Astrocyte of the spinal cord (primary cell): ENCODE measurements at places on chromosomes 11 and 22.
A peak's percentile ranks its signal among the peaks of the same experiment; 100 is the strongest.

DNA sequence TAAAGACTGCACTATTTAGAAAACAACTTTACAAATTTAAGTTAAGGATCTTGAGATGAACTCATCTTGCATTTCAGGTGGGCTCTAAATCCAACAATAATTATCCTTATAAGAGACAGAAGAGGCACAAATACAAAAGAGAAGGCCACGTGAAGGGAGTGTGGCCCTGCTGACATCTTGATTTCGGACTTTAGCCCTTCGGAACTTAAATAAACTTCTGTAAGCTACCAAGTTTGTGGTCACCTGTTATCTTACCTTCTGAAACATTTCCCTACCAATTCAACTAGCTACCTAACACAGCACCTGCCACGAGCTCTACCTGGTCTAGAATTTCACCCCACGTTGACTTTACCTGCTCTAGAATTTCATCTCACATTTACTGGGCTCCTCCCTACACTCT lies 42.9 kb upstream of the ARHGAP32 start:
- no peak for DNase-seq

DNA sequence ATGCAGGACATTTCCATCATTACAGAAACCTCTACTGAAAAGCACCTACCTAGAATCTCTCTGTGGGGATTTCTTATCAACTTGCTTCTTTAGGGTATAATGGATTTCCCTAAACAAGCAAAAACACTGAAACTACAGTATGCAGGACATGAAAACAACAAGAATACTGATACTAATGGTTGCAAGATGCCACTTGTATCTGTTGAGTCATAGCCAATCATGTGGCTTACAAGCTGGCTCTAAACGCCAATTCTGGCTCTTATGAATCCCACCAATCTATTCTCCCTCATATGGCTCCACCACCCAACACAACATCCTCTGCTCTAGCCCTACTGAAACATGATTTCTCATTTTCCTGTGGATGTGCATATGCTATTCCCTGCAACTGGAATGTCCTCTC lies 22.6 kb downstream of the TENM4 start:
- DNase-seq: no peak

DNA sequence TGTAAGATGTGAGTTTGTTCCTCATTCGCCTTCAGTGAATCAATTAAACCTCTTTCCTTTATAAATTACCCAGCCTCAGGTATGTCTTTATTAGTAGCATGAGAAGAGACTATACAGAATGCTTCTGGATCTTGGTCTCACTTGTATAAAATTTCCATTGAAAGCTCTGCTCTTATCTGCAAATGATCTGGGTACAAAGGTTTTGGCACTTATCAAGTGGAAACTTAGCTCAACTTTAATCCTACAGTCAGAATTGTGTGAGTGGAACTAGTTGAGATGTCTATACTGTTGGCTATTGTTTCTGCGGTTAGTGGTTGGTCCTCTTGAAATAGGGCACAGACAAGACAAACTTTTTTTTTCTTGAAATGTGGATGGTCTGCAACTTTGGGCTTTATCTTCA lies 71.2 kb upstream of the CHORDC1 start:
- no peak for DNase-seq

DNA sequence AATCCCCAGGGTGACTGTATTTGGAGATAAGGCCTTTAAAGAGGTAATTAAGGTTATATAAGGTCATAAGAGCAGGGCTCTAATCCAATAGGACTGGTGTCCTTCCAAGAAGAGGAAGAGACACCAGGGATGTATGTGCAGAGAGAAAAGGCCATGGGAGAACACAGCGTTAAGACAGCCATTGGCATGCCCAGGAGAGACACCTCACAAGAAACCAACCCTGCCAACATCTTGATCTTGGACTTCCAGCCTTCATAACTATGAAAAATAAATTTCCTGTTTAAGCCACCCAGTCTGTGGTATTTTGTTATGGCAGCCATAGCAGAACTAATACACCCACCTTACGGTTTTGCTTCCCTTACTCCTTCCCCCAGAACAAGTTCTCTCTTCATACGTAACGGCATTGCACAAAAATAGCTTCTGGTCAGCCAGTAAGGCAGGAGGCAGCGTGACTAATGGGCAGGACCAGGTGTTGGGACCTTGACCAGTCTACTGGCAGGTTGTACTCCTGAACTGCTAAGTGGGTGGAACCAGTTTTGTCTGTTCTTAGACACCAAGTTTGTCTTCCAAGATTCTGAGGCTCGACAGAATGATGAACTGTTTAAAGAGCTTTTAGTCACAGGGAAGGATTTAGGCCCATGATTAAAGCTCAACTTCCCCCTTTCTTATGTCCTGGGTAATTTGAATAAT lies 31.9 kb upstream of the UPB1 start:
- no peak for DNase-seq

- peak; percentile 77 for DNase-seq
Measured at GRCh38 chr11:113730887-113731726, 25.0 kb upstream of the TMPRSS5 start.

DNA sequence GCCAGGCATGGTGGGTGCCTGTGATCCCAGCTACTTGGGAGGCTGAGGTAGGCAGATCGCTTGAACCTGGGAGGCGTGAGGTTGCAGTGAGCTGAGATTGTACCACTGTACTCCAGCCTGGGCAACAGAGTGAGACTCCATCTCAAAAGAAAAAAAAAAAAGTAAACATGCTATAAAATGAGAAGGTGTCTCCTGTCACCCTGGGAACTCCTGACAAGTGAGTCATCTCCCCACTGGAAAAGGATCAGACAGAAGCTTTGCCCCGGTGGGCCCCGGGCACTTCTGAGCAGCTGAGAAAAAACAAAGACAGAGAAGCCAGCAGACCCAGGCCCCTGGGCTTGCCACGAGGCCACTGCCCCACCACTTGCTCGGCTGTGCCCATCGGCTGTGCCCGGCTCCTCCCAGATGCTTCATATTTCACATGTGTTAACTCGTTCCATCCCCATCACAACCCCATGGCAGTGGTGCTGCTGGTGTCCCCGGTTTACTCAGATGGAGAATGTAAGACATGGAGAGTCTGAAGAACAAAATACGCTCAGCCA lies 22.3 kb downstream of the TTLL1 start:
- DNase-seq: peak; percentile 71

- no peak for DNase-seq
Measured at GRCh38 chr11:116693593-116694348, 79.0 kb downstream of the BUD13 start.

- no peak for DNase-seq
Measured at GRCh38 chr11:108154591-108154990, 33.2 kb downstream of the ACAT1 start.

DNA sequence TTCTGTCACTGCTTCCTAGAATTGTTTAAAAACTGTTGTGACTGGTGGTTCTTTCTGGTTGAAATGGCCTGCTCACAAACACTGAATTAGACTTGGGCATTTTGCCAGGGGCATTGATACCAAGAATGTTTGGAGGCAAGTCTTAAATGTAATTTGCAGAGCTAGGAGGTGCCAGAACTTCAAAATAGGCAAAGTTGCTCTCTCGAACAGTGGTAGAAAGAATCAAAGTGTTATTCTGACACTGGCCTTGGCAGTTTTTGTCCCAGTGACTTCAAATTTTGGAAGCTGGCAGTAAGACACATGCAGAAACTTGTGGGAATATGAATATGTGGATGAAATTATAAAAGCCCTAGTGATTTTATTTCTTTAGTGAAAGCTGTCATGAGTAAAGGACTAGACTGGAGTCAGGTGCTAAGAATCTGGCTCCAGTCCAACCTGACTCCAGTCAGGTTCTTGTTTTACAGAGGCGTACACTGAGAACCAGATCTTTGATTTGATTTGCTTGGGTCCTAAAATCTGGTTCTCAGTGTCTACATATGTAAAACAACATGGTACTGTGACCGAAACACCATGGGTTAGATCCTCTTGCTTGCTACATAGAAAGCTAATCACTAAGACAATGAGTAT lies 20.9 kb downstream of the SVIP start:
- no peak for DNase-seq

GRCh38 chr22:40635940-40636379 lies 559 bp downstream of the MRTFA start:
- DNase-seq: no peak

DNA sequence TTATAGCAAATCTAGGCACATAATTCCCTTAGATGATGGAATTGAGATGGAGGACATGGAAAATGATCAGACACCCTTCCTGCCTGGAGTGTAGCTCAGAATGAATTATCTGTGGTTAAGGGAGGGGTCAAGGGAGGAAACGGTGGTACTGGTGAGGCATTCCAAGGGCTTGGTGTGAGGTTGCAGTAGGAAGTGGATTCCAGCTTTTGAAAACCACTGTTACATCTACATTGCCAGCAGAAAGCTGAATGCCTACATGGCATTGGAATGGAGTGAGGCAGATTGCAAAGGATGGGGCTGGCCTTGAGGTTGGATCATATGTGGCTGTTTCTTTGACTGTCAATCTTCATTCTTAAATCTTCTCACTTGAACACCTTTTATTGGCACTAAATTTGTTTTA lies 684.4 kb downstream of the NTM start:
- DNase-seq: peak; percentile 90

GRCh38 chr22:30488121-30488520 lies 16.3 kb upstream of the SEC14L3 start:
- no peak for DNase-seq

DNA sequence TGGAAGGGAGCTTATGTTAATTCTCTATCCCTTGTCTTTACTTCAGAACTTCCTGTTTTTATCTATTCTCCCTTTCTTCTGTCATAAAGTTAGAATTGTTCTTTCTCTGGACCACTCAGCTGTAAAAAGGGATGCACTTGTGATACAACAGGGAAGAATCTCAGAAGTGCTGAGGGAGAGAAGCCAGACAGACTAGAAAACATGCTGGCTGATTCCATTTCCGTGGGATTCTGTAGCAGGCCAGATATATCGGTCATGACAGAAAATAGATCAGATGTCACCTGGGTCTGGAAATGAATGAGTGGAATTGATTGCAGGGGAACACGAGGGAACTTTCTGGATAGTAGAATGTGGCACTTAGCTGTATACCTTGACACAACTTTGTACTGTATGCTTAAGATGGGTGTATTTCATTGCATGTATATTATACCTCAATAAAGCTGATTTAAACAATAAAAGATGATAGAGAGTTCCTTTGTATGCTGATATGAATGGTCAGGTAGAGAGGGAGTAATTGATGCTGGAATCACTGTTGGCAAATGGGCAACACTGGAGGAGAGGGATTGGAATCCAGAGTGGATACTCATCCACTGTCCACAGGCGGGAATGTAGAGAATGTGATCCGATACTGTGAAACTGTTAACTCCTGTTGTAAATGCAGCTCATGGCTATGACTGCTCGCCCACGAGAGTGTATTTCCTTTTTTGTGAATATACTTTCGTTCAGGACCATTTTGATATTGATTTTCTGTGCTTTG lies 59.6 kb downstream of the ATXN10 start:
- DNase-seq: peak; percentile 54

DNA sequence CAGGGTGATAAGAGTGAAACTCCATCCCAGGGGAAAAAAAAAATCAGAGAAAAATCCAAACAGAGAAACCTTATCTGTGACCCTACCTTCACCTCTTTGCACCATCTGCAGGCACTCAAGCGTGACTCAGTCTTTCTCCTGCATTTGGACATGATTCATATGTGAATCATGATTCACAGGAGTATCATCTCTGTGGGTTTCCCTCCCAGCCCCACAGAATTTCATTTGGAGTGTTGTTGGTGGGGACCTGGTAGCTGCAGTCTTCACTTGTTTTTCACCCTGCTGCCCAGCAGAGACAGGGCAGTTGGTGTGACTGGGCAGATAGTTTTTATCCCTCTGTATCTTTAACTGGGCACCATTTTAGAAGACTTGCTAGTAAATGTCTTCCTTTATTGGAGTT lies 75.7 kb downstream of the DEPDC5 start:
- peak; percentile 89 for DNase-seq

DNA sequence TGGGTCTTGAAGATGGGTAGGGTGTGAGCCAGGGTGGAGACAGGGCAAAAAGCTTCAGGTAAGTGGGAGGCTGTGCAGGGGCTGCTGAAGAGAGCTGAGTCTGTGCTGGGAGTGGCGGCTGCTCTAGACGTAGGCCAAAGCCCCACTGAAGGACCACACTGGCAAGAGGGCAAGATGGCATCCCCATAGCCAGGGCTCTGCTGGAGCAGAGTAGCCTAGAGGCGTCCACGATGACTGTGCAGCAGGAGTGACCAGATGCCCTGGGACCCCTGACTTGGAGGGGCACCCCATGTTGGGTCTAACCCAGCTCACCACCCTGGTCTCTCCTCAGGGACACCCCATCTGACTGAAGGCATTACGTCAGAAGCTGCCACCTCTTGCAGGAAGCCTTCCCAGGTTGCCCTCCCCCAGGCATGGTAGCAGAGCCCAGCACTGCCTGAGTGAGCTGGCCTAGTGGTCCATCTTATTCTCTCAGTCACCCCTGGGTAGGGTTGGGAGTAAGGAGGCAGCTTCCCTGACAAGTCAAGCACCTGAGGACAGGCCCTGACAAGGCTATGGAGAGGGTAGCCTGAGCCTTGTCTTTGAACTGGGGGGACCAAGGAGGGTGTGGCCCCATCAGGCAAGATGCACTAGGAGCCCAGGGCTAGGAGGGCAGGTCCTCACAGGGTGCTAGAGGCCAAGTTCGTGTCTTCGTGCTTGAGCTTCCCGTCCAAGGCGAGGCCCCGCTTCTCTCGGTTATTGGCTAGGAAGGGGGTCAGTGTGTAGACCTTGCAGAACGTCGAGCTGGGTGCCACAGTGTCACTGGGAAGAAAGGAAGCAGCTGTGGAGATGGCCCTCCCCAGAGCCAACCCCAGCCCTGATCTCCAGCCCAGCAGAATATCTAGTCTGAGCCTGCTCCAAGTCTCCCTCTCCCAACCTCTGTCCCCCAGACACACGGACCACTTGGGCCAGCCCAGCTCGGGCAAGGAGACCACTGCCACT lies 33.1 kb downstream of the TPBGL start:
- no peak for DNase-seq

DNA sequence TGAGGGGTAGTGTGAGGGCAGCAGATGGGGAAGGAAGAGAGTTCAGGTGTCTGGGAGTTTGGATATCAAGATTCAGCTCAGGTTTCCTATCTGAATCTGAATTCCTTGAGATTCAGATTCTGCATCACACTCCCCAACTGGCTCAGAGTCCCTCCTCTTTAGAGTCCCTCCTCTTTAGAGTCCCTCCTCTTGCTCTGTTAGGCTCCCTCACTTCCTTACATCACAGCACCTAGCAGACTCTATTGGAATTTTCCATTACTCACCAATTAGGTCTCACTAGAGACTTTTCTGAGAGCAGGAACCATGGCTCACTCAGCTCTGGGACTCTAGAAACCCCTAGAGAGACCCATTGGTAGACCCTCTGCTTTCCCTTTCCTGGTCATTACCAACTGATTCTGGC lies 303.4 kb upstream of the SYN3 start:
- no peak for DNase-seq
